Caudate nucleus (tissue), 63 donors: ENCODE measurements at places on chromosomes 3 and 15.

DNA sequence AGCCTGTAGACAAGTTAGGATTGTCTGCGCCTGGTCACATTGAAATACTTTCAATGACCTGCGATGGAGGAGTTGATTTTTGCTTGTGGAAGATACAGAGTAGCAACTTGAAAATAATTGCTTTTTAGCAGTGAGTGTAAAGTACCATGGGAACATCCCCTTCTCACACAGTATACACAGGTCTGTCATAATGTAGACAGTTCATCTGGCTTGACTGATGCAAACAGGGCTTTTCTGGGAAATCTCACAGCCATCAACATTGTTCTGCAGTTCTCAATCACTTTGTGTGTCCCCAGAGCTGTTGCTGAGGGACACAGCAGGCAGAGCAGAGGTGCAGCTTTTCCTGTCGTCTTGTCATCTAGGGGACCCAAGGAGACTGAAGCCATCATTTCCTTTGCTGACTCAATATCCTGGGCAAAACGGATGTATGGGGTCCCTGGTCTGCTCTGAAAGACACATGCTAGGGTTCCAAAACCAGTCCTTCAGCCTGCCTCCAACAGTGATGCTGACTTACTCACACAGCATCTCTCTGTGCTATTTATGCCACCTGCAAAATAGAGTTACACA is 5.3 kb upstream of the REC114 start:
- DNase-seq, result no peak

- no peak for DNase-seq
These were observed 6.3 kb downstream of the PXYLP1 start for GRCh38 chr3:141237701-141238521.

DNA sequence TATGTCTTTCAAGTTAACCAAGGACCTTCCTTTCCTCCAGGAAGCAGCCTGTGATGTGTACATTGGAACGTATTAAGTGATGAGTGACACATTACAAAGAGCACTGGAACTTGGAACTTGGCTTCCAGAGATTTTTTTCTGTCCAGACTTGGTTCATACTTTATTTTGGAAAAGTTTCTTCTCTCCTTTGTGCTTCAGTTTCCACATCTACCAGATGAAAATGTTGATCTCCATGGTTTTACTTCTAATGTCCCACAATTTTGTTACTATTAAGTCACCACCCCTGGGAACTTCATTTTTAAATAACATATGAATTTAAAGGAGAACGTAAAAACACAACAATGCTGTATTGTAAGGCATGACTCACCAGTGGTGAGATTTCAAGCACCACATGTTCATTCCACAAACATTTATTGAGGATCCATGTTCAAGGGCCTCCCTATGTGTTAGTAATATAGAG is 290.7 kb upstream of the LMCD1 start:
- DNase-seq, result no peak

DNA sequence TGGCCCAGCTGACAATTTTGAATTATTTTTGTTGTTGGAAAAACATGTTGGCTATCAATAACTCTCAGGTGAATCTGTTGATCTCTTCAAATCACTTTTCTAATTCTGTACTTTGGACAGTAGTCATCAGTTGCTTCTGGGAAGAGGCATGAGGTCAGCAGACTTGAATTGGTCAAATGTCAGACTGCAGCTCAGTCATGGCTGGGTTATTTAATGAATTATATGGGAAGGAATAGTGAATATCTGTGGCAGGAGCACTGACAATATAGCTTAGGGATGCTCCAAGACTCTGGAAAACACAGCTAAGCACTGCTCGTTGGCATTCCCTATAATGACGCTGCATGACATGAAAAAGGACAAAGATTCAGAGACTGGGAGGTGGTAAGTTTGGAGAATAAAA is 98.8 kb upstream of the GAP43 start:
- no peak for DNase-seq

- DNase-seq, result no peak
These were observed 54.4 kb downstream of the ISG20 start for GRCh38 chr15:88693191-88693590.

DNA sequence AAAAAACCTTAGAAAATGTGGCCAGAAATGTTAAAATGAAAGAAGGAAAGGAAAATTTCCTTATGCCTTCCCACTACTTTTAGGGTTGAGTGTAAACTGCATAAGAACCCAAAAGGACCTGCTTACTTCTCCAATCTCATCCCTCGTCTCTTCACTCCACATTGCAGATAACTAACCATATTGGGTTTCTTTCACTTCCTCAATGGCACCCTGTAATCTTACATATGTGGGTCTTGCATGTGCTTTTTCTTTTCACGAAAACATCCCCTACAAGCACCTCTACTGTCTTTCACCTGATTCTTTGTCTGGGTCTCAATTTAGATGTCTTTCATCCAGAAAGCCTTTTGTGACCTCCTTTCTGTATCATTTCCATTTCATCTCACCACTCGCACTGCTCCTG is 23.1 kb downstream of the EOMES start:
- no peak for DNase-seq

GRCh38 chr3:63753567-63753966 is 65.5 kb upstream of the C3orf49 start:
- DNase-seq, result no peak

DNA sequence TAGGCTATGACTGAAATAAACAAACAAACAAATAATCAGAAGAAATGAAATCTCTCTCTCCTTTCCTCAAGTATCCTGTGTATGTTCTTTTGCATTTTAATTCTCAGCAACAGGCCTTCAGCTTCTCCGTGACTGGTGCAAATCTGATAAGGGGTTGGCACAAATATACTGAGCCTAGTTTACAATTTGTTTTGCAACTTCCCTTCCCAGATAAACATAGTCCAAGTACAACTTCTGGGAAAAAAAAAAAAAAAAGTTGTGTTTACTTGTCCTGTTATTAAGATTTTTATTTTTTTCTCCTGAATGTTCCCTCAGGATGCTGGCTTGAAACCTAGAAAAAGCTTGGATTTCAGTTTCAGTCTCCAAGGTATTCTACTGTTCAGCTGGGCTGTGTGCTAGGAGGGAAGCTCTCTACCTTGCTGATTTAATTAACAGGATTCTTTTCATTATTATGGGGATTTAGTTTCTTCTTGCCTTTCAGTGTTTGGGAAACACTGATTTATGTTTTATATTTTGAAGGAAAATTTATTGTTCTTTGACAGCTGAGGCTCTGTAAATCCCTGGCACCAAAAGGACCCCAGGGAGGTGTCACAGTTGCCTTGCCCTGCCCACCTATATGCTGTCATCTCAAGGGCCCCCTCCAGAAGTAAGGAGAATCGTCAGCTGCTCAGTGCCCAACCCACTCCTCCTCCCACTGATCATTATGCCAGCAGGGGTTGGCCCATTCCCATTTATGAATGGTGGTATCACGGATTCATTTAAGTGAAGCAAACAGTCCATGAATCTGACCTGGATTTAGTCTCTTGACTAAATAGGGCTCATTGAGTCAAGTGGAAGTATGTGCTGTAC is 185.2 kb downstream of the MEIS2 start:
- no peak for DNase-seq

DNA sequence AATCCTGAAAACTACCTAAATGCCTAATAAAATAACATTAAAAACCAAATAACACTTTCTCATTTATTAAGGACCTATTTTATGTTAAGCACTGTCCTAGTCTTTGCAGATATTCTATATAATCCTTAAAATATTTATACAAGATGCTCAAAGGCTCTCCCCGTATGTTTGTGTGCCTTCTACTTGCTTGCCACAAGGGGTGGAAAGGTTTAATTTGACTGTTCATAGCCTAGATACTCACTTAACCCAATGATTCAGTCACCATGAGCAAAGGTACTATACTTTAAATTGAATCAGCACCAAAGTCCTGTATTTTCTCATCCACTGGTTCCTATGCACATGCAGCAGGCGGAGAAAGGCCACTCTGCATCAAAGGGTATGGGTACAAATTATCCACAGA is 32.0 kb downstream of the LSAMP start:
- DNase-seq, result no peak

DNA sequence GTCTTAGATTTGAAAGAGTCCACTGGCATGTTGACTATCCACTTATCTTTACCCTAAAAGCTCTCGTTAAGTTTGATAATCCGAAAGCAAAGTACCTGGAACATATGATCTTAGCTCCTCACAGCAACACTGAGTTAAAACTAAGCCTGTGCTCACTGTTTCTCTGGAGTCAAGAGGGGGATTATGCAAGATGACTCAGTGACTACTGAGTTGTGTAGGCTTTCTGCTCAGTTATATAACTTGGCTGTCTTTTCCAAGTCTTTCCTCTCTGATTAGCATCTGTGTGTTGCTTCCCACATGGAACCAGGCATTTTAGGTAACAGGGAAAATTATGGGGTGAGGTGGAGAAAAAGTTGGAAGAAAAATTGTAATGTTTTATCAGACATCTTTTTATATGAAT is 31.2 kb upstream of the MYO5C start:
- no peak for DNase-seq

- no peak for DNase-seq
These were observed 67.3 kb downstream of the FILIP1L start for GRCh38 chr3:100046986-100047385.

GRCh38 chr3:127735767-127736693 is 63.3 kb downstream of the ABTB1 start:
- DNase-seq, result no peak

- no peak for DNase-seq
These were observed 157.9 kb downstream of the TLE3 start for GRCh38 chr15:69939513-69940440.

GRCh38 chr15:35633677-35634076 is 87.7 kb upstream of the DPH6 start:
- DNase-seq, result no peak

GRCh38 chr3:194494951-194495374 is 8.2 kb upstream of the ATP13A3 start:
- DNase-seq, result no peak

GRCh38 chr3:179158336-179159039 is 10.3 kb downstream of the PIK3CA start:
- DNase-seq, result no peak

GRCh38 chr15:41510728-41511127 is 2.9 kb downstream of the LTK start:
- DNase-seq, result no peak

DNA sequence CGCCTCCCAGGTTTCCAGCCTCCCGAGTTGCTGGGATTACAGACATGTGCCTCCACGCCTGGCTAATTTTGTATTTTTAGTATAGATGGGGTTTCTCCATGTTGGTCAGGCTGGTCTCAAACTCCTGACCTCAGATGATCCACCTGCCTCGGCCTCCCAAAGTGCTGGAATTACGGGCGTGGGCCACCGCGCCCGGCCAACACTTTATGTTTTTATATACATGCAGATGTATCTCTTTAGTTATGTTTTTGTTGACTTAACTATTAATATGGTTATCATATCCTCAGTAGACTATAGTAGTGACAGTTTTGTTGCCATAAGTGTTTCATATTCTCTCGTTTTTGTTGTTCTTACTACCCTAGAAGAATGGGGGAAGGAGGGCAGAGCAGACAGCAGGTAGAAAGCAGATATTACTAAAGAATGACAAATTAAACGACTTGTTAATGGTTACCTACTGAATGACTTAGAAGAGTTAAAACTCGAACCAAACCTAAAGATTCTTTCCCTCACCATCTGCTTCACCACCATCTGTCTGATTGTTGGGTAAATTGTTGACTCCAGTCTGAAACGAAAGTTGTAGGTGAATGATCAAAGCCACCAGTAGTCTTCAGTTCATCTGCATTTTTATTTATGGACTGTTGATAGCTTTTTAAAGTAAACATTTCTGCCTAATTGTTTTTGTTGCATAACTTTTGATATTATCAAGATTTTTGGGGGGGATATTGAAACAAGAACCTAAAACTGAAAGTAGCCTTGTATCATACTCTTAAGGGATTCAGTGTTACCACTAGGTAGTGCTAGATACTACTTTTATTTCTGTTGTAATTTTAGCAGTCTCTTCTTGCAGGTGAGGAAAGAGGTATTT is 89.3 kb downstream of the RASA2 start:
- no peak for DNase-seq

- DNase-seq, result no peak
These were observed 270.5 kb upstream of the TBC1D5 start for GRCh38 chr3:18012933-18013332.

DNA sequence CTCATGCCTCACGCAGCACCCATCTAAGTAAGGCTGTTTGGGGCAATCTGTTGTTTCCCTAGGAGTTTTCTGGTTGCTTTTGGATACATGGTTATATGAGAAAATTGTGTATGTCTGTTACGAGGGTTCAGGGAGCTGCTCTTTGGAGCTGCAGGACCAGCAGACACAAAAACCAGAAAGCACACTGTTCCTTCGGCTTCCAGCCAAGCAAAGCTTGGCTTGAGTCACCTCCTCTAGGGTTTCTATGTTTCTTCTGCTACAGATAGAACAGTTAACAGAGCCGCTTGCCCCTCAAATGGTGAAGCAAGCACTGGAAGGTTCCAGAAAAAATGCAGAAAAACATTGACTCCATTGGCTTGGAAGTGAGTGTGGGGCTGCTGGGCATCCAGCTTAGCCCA is 49.2 kb upstream of the CTDSPL start:
- DNase-seq, result no peak

DNA sequence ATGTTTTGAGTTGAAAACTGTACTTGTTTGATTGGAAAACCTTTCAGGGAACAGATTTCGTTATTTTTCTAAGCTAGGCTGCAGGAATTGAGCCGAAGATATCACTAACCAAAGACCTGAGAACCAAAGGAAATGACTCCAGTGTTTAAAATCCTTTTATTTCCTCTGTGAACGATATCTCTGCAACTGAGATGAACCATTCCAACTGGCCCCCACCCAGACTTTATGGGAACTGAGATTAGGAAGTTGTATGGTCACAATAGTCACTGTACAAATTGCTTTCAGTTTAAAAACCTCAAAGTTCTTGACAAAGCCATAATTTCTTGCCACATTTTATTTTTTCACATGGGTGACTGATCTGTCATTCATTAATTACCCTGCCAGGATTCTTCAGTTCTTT is 232.4 kb downstream of the RBMS3 start:
- no peak for DNase-seq

- no peak for DNase-seq
These were observed 69.2 kb upstream of the RPL32 start for GRCh38 chr3:12910356-12911099.

GRCh38 chr15:39156166-39156565 is 424.7 kb upstream of the THBS1 start:
- DNase-seq, result no peak

DNA sequence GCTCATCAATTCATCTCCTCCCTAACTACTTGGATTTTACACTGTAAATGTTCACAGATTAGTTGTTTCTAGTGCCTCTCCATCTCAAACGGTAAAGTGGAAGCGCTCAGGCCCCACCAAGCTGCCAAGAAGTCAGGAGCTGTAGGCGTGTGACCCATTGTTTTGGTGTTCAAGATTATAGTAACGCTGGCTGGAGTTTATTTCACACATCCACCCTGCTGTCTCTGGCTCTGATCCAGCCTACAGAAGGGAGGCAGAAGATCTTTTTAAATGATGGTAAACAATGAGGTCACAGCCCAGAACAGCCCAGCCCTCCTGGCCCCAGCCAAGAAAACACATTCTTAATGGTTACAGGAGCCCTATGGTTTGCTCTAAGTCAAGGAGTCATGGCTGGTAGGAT is 25.7 kb upstream of the GALNT15 start:
- no peak for DNase-seq
